ENCODE measurements at places on chromosomes 2 and 18.

DNA sequence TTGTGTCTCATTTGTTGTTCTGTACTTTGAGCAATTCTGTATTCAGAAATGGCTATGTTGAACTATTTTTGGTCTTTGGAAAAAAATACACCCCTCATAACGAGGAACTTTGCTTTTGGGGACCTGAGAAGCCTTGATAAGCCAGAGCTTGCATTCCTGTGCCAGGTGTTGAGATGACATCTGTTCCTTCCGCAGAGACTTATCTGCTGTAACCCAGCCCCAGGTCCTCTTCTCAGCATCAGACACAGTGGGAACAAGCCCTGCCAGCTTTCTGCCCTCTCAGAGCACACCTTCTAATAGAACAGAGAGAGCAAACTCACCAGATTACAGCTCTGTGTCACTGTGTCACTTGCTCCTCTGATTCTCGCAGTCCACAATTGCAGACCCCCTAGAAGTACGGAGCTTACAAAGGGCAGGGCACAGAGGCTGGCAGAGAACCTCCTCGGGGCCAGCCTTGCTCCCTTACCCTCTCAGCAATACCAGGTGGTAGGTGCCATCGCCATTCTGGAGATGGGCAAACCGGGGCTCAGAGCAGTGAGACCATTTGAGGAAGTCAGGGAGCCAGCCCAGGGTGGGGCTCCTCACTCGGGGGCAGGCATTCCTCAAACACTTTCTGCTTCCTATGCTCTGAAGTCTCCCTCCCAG lies 97.4 kb downstream of the DDX1 start:
- DNase-seq: no peak

DNA sequence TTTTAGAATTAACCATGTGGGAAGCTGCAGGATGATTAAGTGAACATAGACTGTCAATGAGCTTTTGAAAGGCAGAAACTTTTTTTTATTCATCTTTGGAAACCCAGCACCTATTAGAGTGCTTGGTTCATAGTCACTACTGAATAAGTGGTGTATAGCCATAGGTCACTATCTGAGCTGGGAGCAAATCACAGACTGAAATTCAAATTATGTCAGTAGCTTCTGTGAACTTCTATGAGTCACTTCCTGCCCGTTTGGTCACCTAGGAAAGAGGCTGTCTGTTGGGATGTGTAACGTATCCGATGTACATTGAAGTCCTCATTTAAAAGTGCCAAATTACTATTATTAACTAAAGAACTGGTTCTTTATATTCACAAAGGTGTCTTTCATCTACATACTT lies 20.5 kb upstream of the SLC40A1 start:
- DNase-seq: no peak

GRCh38 chr2:128799730-128800129 lies 481.1 kb upstream of the HS6ST1 start:
- no peak for DNase-seq

- DNase-seq: no peak
Measured at GRCh38 chr2:43170405-43171105, 55.9 kb downstream of the ZFP36L2 start.

DNA sequence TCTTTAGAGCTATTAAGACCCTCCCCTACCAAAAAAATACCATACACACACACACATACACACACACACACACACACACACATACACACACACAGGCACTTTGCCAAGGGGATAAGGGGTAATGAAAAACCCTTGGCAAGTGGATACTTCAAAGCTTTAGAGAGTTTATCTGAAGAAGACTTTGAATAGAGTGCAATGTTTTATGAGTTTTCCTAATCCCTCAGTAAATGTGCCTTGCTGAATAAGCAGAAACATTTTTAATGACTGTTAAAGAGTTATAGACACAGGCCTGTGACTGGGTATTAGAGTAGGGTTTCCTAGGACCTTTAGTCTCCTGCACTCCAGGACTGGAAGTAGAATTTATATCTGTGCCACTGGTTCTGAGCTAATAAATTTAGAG lies 75.5 kb upstream of the CTAGE1 start:
- no peak for DNase-seq
